ENCODE measurements at places on chromosomes 5 and 9. TPM values are rescaled to one million over a fixed set of nuclear protein-coding genes. Genes with fewer than 3 reads are reported as not detected.

PCDHGC4 gene
- 0.78 TPM for total RNA-seq

ASTN2 gene
- total RNA-seq: 4.0 TPM

RPL12 gene
- total RNA-seq: 1,832 TPM

GIN1 gene
- 4.6 TPM for total RNA-seq

INSYN2B gene
- 8.4 TPM for total RNA-seq

MCTP1 gene
- 3.4 TPM for total RNA-seq

- DNase-seq: no peak
Observed at GRCh38 chr5:166625210-166625865, 1666.1 kb upstream of the WWC1 start.

DNA sequence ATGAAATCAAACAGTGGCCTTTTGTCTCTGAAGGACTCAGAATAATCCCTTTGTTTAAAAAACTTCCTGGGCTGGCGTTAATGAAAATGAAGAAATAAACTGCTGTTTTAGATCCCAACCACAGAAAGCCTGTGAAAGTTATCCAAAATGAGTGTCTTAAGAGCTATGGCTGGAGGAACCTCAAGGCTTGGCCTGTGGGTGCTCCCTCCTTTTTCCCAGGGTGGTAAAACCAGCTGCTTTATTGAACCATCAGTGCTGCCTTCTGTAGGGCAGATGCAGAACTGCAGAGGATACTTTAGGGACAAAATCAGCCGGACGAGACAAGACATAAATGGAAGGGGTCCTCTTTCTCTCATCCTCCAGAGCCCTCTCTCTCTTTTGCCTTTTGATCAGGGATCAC, 100.9 kb downstream of the SMARCA2 start:
- peak; percentile 23 for DNase-seq

GRCh38 chr5:138936968-138937345, 61.8 kb upstream of the LRRTM2 start:
- no peak for DNase-seq

CTNND2 gene
- total RNA-seq: not detected

- no peak for DNase-seq
Observed at GRCh38 chr9:136057236-136058081, 37.6 kb downstream of the NACC2 start.

SPINK7 gene
- total RNA-seq: not detected

DNA sequence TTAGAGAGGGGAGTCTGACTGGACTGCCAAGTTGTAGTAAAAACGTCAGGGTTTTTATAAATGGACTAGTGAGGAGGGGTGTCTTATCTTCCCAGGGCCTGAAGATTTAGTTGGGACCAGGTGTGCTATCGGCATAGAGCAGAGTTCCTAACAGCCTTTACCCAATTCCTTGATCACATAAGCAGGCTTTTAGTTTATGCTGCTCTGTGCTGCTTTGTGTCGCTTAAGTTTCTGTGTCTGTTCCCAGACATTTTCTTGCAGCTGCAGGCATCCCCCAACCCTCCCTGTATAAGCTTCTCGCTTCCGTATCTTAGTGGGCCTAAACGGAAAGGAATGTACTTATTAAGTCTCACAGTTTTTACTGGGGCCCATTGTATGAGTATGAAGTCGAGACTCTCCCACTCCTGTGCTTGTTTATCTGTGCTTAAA, 2.6 kb upstream of the SMC5 start:
- peak; percentile 70 for DNase-seq

Data from RPMI7951 (cell line).